NCI-H526 treated with DMSO at 0.1 percent for 48 hours (cell line): ENCODE measurements at places on chromosomes 12 and 14.
A peak's percentile ranks its signal among the peaks of the same experiment; 100 is the strongest.

- DNase-seq = peak; percentile 40
Measured at GRCh38 chr14:55514819-55515490, 65.1 kb upstream of the KTN1 start.

- DNase-seq = no peak
Measured at GRCh38 chr12:106239951-106240335, 7.9 kb downstream of the CKAP4 start.

- peak; percentile 29 for DNase-seq
Measured at GRCh38 chr14:59632381-59632780, 55.8 kb upstream of the CCDC175 start.

- no peak for DNase-seq
Measured at GRCh38 chr12:125099409-125099782, 34.2 kb downstream of the AACS start.

DNA sequence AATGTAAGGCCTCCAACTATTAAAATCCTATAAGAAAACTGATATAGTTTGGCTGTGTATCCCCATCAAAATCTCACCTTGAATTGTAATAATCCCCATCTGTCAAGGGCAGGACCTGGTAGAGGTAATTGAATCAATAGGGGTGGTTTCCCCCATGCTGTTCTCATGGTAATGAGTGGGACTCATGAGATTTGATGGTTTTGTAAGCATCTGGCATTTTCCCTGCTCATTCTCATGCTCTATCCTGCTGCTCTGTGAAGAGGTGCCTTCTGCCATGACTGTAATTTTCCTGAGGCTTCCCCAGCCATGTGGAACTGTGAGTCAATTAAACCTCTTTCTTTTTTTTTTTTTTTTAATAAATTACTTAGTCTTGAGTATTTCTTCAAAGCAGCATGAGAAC, 31.9 kb downstream of the TSPAN19 start:
- DNase-seq = no peak

DNA sequence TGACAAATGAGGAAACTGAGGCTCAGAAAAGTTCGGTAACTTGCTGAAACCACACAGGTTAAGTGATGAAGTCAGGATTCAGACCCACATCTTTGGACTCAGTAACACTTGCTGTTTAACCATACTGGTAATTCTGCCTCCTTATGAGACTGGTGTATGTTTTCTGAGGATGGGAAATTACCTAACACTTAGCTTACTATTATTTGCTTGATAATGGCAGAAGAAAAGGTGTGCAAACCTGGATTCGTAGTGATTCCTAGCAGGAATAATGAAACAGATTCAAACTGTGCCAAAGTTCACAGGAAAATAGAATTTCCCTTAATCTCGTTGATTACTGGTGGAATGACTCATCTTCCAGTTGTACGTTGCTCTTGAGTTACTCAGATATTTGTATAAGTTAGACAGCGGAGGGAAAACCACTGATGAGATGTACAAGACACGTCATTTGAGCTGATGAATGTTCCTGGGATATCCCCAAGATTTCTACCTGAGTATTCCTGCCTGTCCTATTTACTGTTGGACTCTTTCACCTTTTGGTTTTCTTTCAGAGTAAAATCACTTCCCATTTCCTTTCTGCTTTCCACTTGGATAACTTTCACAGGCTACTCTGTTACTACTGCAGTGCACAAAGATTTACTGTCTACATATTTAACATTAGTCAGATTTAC, 37.5 kb downstream of the PRORP start:
- DNase-seq = no peak

- no peak for DNase-seq
Measured at GRCh38 chr12:98449584-98449983, 65.8 kb upstream of the TMPO start.

DNA sequence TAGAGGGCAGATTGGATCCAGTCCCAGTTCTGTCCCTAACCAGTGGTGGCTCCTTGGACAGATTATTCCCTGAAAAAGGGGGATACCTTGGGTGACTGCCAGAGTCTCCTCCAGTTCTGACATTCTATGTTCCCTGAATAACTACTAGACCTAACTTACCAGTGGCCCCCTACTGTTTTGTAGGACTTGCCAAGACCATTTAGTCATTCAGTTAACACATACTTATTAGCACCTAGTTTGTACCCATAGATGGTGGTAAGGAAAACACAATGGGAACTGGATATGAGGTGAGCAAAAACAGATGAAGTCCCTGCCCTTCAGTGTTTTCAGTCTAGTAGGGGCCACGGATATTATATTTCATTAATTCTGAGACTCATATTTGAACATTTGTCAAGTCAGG, 3.5 kb downstream of the PRPF40B start:
- DNase-seq = no peak

DNA sequence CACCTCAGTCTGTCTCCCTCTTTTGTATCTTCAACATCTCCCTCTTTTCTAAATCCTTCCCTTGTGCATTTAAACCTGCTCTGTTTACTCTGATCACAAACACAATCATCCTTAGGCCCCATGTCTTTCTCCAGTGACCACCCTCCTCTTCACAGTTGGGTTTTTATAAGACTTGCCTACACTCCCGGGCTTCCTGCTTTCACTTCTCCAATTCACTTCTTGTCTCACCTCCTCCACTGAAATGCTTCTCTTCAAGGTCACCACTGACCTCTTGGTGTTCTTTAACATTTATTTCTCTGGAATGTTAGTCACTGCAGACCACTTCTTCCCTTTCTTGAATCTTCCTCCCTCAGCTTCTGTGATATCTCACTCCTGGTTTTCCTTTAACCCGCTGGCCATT, 8.7 kb upstream of the SMCO2 start:
- DNase-seq = no peak

DNA sequence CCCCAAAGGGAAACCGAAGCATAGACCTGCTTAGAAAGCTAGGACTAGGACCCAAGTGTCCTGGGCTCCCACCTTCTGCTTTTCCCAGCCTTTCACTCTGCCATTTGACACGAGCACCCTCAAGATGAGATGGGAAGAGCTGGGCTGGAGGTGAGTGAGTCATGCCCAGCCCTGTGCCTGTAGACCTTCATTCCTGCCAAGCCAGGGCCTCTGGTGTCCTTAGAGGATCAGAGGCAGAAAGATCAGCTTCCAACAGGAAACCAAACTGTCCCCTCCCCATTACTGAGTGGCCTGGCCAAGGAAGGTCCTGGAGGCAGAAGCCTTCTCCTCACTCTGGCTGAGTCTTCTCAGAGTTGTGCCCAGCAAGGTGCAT, 3.5 kb downstream of the TMEM63C start:
- no peak for DNase-seq

GRCh38 chr14:76514213-76514998, 138.5 kb downstream of the ESRRB start:
- DNase-seq = peak; percentile 13

- DNase-seq = no peak
Measured at GRCh38 chr14:89533766-89534165, 116.7 kb upstream of the FOXN3 start.

- no peak for DNase-seq
Measured at GRCh38 chr14:99124482-99125105, 147.4 kb downstream of the BCL11B start.

DNA sequence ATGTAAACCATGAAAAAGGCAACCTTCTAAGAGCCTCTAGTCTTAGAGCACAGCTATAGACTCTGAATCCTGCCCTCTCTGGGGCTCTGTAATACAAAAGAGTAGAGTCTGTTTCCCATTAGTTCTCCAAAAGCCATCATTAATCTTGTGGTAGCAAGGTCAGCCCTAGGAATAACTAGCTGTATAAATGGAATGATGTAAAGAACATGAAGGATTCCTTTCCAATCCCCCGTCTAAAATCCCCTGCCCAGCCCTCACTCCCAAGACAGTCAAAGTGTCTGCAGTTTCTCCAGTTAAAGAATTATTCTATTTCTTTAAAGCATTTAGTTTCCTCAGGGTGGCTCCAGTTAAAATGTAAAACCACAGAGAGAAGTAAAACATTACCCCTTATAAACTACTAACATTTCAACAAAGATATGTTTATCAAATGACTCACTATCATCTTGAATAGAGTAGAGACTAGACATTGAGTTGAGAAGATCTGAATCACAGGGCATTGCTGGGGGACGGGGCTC, 104.2 kb downstream of the ST8SIA1 start:
- no peak for DNase-seq

DNA sequence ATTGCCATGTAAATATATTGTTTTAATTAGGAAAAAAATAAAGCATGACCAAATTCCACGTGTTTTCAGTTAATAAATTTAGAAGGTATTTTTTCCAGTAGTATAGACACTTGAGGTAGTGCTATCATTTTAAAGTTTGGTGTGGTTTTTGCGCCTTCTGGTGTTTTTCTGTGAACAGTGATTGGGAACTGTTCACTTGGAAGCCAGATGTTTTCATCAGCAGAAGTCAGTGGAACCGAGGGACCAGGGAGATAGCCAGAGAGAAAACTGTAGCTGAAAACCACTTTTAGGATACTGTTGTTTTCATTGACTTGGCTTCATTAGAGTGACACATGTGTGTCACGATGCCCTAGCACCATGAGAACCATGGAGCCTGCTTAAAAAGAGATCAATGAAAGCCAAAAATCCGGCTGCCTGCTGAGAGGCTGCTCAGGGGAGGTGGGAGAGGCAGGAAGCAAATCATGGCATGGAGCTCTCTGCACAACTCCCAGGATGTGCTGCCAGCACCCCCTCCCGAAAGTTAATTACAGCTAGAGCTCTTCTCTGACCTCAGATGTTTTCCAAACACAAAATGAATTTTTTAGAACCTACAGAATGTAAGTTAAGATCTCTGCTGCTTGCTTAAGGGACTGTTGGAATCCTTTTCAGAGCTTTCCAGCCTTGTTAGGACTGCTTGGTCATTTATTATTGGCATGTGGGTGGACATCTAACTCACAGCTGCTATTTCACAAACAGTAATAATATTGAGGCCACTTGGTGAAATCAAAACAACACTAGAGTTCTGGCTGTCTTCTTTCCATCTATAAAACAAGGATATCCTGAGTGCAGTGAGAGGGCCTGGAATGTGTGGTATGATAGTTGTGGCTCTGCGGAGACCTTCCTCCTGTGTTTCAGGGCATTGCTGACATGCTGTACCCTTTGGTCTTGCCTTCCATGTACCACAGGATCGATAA, 192.3 kb downstream of the ANO4 start:
- DNase-seq = no peak

DNA sequence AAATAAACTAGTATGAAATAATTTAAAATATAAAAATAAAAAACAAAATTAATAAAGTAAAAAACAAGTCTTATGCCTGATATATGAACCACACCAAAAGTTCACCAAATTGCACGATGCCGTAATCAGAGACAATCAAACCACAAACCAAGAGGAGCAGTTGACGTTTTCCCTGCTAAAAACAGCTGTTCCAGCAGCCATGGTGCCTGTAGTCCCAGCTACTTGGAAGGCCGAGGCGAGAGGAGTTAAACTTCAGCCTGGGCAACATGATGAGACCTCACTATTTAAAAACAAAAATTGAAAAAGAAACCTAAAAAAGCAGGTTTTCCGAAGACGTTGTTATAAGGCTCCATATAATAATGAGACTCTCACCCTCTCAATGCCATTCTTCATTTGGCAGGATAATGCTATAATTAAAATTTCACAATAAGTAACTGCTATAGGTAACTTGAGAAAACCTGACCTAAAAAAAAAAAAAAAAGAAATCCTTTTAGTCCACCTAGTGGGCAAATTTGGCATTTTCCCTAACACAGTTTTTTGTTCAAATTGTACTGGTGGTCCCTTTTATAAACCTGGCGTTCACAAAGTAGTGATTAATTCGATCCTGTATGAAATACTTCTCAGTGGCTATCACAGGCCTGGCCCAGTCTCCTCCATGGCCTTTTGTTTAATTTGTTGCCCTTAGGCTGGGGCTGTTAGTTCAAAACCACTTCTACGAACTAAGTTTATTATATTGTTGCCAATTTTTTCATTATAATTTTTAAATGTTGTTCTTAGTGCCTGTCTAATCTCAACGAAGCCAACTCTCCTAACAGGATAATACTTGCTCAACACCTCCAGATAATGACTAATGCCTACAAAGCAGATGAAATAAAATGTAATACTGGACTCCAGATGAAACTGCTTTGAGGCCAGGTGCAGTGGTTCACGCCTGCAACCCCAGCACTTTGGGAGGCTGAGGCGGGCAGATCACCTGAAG, 62.1 kb downstream of the TNFAIP2 start:
- peak; percentile 23 for DNase-seq

DNA sequence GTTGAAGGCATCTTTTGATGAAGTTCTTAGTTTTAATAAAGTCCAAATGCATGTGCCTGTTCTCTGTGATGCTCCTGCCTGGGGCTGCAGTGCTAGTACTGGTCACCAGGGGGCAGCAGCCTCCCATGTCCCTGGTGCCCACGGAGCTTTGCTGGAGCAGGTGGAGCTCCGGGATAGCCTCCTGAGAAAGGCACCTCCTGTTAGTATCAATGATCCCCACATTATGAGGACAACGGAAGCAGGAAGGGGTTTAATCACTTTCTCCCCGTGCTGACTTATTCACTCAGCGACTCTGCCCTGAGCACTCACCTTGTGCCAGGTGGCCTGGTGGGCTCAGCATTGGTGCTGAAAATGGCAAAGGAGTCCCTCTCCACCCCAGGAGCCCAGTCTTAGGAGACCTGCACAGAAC, 123.0 kb upstream of the PZP start:
- no peak for DNase-seq

DNA sequence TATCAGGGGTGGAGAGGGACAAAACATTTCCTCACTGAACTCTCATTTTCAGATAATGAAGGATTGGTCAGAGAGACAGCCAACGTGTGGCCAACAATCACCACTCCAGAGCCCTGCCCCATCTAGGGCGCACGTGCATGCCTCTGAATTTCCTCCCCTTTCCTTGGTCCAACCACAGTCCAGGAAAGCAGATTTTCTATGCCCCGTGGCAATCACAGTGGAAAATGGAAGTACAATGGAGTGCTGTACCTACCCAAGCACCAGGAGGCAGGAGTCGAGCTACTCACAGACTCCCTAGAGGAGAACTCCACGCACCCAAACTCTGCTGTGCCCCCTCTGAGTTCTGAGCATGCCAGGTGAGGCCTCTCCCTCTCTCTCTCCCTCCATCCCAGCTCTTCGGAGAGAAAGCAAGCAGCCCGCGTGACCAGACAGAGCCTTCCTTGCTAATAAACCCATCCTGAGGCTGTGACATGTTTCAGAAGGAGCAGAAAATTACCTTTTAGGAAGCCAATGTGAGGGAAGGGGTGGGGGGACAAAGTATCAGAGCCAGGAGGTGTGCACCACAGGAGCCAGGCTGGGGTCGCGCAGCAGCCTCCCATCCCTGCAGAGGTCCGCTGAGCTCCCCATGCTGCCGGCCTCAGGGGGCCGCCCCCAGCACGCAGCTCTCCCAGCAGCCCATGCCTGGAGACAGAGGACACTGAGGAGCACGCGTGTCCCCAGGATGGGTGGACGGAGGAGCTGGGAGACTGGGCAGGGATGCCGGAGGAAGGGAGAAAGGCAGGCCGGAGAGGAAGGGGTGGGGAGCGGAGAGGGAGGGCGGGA, 73.4 kb downstream of the PITPNM2 start:
- no peak for DNase-seq

GRCh38 chr12:90630006-90630405, 325.0 kb downstream of the CCER1 start:
- no peak for DNase-seq

GRCh38 chr12:31835276-31835882, 106.6 kb upstream of the AMN1 start:
- DNase-seq = no peak

GRCh38 chr12:118548887-118549509, 172.6 kb downstream of the SUDS3 start:
- no peak for DNase-seq

GRCh38 chr12:40473962-40474361, 218.3 kb upstream of the CNTN1 start:
- DNase-seq = no peak
